ENCODE measurements at places on chromosomes 5 and 9.

GRCh38 chr5:151053796-151054462, 26.9 kb downstream of the TNIP1 start:
- DNase-seq = no peak

DNA sequence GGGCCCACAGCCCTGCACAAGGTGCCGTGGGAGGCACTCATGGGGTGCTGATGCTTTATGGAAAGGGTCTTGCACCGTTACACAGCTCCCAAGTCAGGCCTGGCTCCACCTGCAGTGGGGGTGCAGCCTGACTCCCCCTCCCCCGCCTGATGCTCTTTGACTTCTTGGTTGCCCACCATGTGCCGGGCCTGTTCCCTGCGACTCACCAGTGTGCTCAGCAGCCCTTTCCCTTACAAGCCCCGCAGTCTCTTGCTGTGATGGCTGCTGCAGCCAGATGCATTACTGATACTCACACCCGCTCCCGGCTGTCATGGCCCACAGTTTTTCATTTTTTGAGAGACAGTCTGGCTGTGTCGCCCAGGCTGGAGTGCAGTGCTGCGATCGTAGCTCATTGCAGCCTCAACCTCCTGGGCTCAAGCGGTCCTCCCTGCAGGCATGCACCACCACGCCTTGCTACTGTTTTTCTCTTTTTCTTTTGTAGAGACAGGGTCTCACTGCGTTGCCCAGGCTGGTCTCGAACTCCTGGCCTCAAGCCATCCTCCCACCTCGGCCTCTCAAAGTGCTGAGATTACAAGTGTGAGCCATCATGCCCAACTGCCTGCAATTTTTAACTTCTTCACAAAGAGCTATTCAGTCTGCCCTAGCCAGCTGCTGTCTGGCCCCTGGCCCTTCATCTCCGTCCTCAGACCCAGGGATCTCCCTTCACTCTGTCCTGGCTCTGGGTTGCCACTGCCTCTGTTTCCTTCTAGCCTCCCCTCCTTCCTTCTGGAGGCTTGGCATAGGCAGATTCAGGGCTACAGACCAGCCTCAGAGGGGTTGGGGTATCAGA, 109.5 kb downstream of the RXRA start:
- DNase-seq = no peak

- DNase-seq = no peak
These were observed 34.0 kb upstream of the AFAP1L1 start for GRCh38 chr5:149237662-149238061.

DNA sequence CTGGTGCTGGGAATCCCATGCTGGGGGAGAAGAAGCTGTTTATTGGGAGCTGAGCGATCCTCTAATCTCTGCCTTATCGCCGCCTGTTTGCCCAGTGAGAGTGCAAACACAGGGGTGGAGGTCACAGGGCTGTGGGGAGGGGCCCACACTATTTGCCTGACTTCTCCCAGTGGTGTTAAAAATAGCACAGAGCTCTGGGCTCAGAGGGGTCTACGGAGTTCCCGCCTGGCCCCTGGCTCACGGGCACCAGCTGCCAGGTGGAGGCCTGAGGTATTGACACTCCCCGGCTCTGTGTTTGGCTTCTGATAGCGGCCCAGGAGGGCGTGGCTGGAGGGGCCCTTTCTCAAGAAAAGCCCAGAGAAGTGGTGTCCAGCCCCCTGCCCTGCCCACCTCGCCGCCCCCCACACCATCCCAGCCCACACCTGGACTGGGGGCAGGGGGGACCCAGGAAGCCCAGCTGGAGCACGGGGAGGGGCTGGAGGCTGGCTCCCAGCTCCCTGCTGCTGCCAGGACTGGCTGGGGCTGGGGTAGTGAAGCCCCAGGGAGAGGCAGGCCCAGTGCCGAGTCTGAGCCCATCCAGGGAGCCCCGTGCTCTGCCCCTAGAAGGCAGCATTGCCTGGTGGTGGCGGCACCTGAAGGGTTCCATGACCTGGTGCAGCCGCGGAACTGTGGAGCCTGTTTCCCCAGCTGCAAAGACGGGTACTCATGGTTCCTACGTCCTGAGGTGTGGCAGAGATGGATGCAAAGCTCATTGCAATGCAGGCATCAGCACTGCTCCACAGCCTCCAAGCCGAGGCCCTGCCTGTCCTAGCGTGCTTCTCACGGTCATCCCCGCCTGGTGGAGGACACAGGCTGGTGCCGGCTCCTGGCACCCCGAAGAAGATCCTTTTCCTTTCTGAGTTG, 35.7 kb upstream of the EGFL7 start:
- DNase-seq = no peak

- no peak for DNase-seq
These were observed 3.6 kb upstream of the SAXO1 start for GRCh38 chr9:19036611-19037010.

GRCh38 chr5:24183981-24184380, 460.8 kb downstream of the CDH10 start:
- no peak for DNase-seq

- peak; percentile 32 for DNase-seq
These were observed 451.8 kb downstream of the RAB3C start for GRCh38 chr5:59034498-59035186.

- no peak for DNase-seq
These were observed 53.5 kb upstream of the MAST4 start for GRCh38 chr5:66542711-66543110.

DNA sequence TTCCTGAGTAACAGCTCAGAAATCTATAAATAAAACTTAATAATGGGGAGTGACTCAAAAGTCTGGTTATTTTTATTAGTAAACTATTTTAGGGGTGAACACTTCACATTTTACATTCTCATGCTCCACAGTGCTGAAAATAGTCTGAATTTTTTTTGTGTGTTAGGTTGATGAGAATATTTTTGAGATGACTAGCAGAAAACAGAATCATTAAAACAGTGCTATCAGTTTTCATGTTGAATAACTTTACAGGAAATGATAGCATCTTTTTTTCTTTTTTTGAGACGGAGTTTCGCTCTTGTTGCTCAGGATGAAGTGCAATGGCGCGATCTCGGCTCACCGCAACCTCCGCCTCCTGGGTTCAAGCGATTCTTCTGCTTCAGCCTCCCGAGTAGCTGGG, 60.3 kb downstream of the TMC1 start:
- DNase-seq = no peak

- no peak for DNase-seq
These were observed 30.0 kb upstream of the MATR3 start for GRCh38 chr5:139263536-139263935.

DNA sequence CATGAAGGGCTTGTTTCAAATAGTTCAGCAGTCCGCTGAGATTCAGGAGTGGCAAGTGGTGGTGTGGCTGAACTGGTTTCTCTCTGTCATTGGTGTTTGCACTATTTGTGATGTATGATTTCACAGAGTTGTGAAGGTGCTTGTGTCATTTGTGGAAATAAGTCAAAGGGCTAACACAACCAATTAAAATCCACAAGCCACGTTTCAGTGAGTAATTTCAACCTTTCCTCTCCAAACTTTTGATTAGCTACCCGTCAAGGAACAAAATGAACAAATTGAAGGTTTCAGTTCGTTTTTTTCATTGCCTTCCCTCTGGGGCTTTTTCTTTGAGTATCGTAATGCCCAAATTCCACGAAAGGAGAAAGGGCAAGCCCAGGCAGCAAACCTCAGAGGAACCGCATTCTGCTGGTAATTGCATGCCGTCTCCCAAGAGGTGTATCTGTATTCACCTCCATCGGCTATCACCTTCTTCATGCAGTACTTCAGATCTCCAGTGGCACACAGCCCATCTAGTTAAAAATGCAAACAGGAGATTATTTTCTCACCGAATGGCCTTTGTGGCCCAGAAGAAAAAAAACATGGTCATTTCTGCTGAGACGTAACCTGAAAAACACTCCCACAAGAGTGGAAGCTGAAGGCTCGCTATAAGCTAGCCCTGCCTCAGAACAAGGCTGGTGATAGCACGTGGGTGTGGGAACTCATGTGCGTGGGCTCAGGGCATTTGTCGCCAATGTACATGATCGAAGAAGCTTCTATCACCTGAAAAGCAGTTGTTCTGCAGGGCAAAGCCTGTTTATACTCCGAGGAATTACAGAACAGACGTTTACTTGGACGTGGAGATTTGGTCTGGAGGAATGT, 197.1 kb downstream of the NR3C1 start:
- DNase-seq = no peak

- DNase-seq = no peak
These were observed 9.0 kb upstream of the DMRT3 start for GRCh38 chr9:967436-967835.

GRCh38 chr5:93705896-93706295, 35.5 kb downstream of the POU5F2 start:
- DNase-seq = no peak

- no peak for DNase-seq
These were observed 190.1 kb downstream of the CWC27 start for GRCh38 chr5:64958757-64959391.

DNA sequence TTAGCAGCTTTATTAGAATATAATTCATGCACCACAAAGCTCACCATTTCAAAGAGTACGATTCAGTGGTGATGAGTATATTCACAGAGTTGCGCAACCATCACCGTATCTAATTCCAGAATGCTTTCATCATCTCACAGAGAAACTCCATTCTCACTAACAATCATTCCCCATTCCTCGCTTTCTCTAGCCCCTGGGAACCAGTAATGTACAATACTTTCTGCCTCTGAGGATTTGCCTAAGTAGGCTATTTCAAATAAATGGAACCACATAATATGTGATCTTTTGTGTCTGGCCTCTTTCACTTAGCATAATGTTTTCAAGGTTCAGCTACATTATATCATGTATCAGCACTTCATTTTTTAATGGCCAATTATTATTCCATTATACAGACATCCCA, 145.1 kb upstream of the ADAMTS16 start:
- no peak for DNase-seq

DNA sequence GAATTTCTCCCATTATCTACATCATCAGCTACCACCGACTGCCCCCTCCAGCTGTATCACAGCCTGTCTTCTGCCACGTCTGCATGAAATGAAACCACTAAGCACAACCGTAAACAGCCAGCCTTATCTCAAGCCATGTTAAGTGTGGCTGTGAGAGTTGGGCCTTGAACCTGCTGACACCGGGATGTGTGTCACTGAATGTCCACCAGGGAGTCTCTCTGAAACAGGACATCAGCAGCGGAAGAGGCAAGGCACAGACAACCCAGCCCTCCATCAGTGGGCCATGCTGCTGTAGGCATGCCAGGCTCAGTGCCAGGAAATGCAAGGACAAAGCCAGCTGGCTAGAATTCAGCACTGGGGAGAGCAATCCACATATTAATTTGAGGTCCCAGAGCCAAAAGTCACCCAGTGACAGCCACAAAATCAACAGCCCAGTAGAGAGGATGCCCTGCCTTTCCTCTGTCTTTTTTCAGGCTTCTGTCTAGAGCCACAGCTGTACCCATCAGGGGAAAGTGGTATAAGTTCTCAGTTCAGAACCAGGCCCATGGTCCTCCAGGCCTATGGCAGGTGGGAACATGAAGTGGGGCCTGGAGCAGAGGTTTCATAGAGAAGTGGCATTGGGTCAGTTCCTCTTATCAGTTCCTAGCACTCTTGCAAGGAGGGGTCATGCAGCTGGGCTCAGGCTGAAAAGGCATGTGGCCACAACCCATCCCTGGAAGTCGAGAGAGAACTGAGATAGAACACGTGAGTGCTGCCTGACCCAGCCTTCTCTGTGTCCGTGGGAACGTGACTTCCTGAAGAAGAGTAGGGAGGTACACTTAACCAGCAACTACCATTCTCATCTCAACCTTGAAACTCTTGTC, 199.4 kb downstream of the ESM1 start:
- no peak for DNase-seq

- no peak for DNase-seq
These were observed 66.0 kb downstream of the PSMB7 start for GRCh38 chr9:124349267-124349666.

- DNase-seq = no peak
These were observed 11.8 kb upstream of the CXXC5 start for GRCh38 chr5:139636207-139636792.

DNA sequence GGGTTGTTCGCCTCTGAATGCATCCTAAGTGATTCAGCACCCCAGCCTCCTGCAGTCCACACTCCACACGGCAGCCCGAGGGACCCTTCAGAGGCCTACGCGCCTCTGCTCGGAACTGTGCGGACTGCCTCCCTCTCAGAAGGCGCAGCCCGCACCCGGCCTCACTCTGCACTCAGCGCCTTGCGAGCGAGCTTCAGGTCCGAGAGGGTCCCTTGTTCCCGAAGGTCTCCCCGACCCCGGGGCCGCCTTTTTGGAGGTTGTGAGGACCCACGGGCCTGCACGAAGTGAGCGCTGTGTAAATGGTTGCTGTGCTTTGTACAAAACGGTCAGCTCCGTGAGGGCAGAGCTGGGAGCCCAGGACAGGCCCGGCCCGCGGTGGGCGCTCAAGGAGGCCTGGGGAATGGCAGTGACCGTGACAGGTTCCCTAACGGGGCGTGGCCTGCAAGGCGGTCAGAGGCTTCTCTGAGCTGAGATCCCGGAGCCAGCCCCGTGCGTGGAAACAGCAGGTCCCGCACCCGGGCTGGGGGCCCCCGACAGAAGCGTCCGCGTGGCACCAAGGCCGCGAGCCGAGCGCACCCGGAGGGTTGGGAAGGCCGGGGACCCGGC, 698 bp upstream of the CACNA1B start:
- DNase-seq = no peak

DNA sequence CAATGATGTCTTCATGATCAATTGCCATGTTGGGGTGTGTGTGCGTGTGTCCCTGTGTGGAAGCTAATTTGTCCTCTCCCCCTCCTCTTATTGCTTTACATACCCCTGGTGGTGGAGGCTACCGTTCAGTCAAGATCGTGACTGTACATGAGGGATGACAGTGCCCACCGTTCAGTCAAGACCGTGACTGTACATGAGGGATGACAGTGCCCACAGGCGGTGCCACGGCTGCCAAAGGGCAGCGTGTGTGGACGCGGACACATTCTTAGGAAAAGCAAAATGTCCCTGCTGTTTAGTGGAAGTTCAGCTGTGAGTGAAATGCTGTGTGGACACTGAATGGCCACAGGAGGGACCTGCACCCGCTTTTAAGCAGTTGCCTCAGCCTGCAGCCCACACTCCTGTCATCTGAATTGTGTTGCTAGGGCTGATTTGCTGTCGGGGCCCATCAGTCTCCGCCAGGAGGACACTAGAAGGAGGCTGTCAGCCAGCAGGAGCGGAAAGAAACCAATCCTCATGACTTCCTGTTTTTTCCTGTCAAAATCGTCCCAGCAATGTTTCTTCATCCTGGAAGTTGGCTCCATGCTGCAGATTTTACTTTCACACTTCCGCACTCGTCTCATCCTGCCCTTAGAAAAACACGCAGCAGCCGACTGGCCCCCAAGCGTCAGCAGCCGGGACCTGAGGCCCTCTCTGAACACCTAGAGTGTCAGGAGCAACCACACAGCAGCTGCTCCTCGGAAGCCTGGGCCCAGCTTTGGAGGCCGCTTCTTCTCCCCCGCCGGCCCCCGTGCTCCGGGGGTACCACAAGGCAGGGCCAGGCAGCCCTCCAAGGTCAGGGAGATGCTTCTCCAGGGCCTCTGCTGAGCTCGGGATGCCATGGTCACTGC, 9.1 kb downstream of the OR2V1 start:
- DNase-seq = no peak

DNA sequence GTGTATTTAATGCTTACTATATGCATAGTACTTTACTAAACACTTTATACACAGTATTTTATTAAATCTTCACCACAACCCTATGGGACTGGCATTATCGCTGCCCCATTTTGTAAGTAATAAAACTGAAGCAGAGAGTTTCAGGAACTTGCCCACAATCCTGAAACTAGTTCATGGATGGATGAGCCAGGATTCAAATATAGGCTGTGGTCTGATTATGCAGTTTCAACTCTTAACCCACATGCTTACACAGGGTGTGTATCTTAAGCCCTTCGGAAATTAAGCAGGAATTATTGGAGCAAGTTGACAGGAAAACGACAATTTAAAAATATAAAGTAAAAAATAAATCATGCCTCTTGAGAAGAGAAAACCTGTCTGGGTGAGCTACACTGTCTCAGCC, 109.0 kb downstream of the ATP10B start:
- no peak for DNase-seq

GRCh38 chr5:7869474-7870136, 657 bp downstream of the MTRR start:
- peak; percentile 19 for DNase-seq

Measured in ELF-1 (cell line).